ENCODE measurements at places on chromosomes 11 and 22.

DNA sequence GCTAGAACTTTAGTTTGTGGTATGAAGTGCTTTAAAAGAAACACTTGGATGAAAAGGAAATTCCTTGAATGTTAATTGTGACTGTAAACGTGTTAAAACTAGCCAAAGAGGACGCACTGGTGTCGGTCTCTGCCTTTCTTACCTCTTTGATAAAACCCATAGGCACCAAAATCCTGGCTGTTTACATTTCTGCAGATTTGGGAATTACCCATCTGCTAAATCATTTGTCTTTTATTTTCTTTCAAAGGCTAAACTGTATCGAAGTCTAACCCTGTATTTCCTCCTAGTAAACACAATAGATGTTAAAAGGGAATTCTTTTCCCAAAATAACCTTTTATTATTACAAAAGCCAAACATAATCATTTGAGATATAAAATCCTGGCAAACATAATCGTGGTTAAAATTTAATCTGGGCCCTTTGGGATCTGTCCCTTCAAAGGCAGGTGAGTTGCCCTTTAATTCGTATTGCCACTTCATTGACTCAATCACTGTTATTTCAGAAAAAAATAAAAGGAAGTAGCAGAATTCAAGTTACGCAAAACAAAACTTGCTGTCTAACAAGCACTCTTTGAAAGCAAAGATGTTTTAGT lies 2.4 kb downstream of the RASSF10 start:
- no peak for DNase-seq

- no peak for DNase-seq
Measured at GRCh38 chr11:48104568-48104924, 112.1 kb upstream of the OR4B1 start.

DNA sequence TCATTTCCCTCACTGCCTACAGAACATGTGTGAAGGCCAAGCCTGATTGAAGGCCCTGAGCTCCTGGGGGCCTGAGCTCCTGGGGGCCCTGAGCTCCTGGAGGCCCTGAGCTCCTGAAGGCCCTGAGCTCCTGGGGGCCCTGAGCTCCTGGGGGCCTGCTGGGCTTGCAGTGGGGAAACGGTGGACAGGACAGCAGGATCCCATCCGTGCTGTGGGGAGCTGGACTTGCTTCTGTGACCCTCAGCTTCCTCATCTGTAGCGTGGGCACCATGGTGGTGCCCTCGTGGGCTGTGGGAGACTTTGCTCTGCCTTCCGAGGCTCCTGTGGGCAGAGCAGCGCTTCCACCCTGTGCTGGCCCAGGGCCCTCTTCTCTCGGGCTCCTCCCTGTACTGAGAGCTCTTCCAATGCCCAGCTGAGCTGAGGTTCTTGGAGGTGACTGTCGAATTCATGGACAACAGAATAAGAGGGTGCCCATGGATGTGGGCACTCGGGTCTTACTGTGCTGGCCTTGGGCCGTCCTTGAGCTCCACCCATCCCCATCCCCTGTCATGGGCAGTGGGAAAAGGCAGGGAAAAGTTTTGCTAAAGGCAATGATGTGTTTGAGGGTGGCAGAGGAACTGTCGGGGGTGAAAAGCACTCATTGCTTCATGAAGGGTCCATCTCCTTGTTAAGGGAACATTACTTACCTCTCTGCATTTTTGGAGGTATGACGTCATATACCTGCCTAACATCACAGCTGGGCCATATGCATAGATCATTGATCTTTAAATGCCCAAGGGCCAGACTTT lies 786.7 kb downstream of the TBC1D22A start:
- no peak for DNase-seq

DNA sequence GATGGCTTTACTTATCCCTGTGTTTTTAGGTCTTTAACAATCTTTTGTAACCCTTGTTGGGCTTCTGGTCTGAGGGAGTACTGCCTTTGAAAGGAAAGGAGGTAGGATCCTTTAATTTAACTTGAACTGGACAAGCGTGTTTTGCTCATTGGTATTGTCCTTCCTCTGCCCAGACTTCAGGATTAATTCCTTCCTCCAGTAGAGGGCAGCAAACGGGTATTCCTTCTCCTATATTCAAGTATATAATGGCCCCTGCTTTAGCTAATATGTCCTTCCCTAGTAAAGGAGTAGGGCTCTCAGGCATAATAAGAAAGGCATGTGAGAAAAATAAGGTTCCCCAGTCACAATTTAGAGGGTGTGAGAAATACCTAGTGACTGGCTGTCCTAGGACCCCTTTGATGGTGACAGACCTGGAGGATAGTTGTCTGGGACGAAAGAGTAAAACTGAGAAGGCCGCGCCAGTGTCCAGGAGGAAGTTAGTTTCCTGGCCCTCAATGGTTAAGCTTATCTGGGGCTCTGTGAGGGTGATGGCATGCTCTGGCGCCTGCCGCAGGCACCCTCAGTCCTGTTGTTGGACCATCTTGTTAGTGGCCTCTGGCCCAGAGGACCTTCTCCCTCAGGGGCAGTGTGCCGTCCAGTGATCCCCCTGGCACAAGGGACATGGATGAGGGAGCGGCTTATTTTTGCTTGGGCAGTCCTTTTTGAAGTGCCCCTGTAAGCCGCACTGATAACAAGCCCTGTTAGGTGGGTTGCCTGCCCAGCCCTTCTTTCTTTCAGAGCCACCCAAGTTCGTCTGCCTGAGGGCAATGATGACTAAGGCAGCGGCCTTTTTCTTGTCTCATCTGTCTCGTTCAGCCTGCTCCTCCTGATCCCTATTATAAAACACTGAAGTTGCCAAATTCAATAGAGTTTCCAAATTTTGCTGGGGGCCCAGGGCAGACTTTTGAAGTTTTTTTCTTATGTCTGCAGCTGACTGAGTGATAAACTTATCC lies 51.8 kb downstream of the C11orf71 start:
- peak; percentile 53 for DNase-seq

DNA sequence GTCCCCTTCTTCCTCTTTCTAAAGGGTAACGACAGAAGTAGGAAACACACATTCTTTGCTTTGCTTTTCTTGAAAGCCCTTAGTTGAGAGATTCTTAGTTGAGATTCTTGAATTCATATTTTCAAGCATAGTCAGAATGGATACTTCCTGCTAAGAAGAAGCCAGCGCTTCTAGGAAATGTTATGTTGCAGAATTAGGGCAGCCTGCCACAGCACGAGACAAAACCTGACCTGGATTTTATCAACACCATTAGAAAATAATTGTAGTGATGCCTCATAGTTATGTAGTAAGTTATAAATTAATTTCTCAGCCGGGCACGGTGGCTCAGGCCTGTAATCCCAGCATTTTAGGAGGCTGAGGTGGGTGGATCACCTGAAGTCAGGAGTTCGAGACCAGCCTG lies 37.9 kb upstream of the NUP160 start:
- DNase-seq = peak; percentile 13

DNA sequence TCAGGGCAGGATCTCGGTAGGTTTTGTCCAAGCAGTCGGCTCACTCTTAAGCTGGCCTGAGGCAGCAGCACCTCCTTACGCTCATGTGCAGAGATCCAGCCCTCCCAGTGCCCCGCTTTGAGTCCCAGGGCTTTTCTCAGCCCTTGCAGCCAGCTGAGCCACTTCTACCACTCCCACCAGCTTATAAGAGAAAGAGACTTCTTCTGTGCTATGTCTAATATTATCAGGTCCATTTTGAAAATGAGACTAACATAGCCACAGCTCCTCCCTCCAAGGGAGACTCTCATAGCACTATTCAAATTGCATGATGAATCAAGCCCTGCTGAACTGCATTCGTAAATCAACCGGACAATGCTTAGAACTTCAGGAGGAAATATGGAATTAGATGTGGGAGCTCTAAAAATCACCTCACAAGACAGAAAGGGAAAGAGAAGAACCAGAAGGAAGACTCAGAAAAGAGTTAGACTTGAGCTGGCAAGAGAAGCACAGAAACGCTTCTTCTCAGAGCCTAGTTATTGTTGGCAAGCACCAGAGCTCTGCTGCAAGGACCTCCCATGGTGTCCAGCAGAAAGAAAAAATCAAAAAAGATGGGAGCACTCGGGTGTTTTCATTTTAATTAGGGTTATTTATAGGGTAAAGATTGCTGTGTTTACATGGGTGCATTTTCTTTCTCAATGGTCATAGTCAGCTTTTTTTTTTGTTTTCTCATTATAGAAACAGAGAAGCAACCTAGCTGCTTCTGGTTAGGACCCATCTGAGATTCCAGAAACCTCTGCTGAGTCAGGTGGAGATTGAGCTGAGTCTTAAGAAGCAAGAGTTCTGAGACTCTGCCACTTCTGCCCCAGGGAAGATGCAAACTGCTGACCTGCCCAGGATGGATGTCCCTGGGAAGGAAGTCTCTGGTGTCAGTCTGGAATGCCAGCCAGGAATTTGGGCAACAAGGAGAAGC lies 181.4 kb downstream of the ETS1 start:
- peak; percentile 42 for DNase-seq

DNA sequence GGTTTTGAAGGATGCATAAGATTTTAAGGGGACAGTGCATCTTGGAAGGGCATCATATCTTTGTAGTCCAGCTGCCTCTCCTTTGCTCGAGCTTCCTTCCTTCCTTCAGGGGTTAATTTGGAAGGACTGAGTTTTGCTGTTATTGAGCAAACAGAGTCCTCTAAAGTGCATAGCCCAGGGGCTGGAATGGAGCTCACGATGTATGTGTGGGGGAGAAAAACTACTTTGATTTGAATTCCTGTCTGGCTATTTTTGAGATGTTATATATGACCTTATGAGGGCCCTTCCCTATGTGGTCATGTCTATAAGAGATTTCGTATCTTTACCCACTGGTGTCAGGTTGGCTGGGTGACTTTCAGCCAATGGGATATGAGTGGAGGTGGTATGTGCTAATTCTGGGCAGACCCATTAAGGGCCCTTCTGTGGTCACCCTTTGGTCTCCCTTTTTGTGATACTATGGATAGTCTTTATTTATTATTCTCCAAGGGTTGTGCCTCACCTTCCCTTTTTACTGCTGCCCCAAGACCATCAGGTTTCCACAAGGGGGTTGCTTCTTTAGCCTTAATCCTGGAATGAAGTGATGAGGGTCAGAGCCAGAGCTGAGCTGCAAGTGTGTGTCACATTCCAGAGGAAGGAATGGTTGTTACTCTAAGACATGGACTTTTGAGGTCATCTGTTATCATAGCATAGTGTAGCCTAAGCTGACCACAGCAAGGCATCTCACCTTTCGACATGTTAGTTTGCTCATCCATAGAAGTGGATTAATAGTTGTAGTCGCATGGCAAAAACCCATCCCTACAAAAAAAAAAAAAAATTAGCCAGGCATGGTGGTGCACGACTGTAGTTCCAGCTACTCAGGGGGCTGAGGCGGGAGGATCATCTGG lies 54.6 kb downstream of the LRRC74B start:
- DNase-seq = no peak

DNA sequence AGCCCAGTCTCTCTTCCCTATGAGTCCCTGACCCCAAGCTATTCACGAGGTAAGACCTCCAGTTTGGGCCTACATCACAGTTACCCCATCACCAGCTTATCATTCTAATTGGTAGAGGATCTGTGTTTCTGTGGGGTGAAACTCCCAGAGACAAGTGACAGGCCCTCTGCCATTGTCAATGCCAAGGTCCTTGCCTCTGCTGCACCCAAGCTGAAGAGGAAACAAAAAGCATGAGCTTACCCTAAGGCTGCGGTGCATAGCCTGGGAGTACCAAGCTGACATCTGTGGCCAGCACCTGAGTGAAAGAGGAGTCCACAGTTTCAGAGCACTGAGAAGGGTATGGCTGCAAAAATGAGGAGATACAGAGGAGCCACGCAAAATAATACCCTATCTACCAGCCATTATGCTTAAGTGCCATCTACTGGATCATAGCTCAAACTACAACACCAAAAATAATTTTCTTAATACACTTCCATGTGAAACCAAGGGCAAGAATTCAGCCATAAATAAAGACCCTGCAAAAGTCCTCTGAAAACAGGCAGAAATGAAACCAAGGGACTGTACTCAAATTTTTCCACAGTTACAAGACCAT lies 62.3 kb upstream of the ANO5 start:
- DNase-seq = no peak

DNA sequence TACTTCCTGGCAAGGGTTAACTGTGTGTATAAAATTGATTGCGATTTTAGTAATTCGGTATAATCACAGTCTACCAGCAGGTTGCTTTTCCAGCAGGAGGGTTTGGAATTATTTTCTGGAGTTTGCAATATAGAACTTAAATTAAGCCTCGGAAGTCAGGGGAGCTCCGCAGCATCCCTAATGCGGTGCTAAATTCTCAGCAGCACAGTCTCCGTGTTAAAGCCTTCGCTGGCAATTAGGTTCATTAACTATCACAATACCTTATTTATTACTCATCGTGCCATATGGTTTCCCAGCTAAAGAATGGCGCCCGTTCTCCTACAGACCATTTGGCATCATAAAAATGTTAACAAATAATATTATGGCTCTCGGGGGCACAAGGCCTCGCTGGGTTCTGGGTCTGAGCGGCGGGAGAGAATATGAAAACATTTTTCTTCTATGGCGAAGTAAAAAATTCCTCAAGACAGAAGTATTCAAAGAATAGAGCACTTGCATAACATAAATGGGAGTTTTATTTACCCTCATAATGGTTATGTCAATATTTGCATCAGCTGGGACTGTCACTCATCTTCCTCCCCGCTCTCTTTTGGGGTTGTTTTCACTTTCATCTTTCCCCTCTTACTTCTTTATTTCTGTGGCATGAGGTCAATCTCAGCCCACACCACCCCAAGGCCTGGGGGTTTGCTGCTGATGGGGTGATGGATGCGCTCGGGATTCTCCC lies 28.1 kb upstream of the ZBTB16 start:
- DNase-seq = no peak

- no peak for DNase-seq
Measured at GRCh38 chr11:1975185-1975584, 22.5 kb downstream of the H19 start.

DNA sequence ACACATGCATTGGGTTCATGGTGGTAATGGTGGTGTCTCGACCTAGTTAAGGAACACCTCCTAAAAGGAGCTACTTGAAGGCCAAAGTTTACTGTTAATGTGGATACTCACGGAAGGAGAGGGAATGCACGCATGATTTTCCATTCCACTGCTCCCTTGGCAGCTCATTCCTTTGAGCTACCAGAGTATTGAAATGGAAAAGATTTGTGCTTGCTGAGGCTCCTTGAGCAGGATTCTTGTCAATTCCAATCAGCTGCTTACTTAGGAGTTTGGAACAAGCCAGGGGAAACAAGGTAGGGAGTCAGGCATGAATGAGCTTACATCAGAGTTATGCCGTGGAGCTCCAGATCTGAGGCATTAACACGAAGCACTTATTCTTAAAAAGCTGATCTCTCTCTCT lies 108.8 kb downstream of the GRIA4 start:
- no peak for DNase-seq

- DNase-seq = no peak
Measured at GRCh38 chr11:85572056-85572455, 55.1 kb downstream of the DLG2 start.

GRCh38 chr11:45670386-45671135 lies 5.1 kb upstream of the CHST1 start:
- no peak for DNase-seq

- DNase-seq = no peak
Measured at GRCh38 chr22:35617137-35617755, at the start of gene MB. TSS of gene MB (minus strand) at chr22:35617329. CDS start at chr22:35617257, 72 bp downstream.

DNA sequence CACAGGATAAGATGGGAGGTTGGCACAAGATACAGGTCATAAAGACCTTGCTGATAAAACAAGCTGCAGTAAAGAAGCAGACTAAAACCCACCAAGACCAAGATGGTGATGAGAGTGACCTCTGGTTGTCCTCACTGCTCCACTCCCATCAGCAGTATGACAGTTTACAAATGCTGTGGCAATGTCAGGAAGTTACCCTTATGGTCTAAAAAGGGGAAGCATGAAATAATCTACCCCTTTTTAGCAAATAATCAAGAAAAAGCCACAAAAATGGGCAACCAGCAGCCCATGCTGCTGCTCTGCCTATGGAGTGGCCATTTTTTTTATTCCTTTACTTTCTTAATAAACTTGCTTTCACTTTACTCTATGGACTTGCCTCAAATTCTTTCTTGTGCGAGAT lies 8.7 kb upstream of the PIWIL4 start:
- no peak for DNase-seq

All from renal cortex interstitium (tissue), 15 donors.